Activated CD4-positive, alpha-beta T cell treated with anti-CD3 and anti-CD28 coated beads, Interleukin-2, amount 50 U/mL, for 24 hours (primary cell): ENCODE measurements at places on chromosomes 3 and 15.

- DNase-seq: no peak
Measured at GRCh38 chr15:59561547-59561946, 50.0 kb upstream of the GCNT3 start.

DNA sequence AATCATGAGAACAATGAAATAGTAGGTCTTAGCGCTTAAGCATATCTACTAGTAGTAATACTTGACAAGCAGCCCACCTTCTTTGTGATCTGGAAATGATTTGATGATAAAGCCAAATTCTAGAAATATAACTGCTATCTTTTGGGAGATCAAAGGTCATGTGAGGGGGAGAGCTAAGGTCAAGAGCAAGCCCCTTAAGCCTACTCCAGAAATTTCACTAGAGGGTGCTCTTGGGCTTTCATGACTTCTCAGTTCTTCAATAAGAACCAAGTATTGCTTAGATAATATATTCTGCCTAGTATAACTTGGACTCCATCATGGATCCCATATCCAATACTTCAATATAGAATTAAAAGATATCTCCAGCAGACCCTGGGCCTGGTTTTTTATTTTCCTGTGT lies 319.6 kb downstream of the ZBTB20 start:
- DNase-seq: no peak

DNA sequence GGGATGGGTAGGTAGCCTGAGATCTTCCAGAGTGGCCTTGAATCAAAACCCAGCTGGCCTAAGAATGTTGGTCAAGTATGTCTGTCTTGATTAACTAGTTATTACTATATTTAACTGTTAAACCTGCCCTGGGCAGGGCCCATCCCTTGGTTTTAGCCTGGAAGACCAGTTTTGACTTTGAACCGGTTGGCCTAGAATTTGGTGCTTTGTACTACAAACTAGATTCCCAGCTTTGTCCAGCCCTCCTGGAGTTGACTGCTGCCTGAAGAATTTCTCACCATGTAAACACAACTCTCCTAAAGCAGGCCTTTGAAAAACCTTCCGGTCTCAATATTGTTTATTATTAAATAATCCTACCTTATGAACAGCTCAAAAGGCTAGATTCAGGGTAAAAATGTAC lies 16.0 kb downstream of the C15orf62 start:
- DNase-seq: no peak

GRCh38 chr3:66456711-66457173 lies 44.1 kb downstream of the LRIG1 start:
- no peak for DNase-seq

DNA sequence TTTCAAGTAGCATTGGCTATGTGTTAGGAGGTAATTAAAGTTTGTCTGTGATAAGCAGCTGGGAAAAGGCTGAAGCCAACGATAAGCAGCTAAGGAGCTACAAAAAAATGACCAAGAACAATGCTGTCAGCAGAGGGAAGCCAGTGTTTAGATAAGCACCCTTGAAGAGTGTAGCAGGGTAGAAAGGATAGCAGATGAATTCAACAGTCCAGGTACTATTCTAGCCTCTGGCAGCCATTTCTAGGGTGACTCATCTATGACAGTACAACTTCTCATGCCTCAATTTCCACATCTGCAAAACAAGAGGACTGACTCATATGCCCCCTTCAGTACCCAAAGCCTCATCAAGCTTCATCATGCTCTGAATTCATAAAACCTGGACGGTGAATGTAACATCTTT lies 617.6 kb upstream of the UBE2E2 start:
- DNase-seq: no peak

DNA sequence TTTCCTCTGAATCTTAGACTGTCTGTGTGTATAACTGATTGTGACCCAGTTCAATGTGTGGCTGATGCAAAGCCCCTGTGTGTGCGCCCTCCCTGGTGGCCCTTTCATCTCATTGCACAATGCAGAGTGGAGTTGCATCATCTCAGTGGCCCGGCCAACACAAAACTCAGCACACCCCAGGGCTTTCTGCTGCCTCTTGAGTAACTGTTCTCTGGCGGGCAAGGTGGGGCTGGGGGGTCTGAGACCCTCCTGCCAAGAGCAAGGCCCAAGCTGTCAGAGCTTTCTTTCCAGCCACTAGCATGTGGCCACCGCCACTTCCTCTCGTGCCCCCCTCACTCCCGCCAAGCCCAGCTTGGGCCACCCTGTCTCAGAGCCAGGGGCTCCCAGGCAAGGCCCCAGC lies 80.7 kb upstream of the ALDH1L1 start:
- no peak for DNase-seq

GRCh38 chr3:8501371-8502131 lies at the start of gene LMCD1:
LMCD1 (plus strand) TSS chr3:8501823; CDS start chr3:8501939, 116 bp downstream.
- DNase-seq: peak; percentile 72

DNA sequence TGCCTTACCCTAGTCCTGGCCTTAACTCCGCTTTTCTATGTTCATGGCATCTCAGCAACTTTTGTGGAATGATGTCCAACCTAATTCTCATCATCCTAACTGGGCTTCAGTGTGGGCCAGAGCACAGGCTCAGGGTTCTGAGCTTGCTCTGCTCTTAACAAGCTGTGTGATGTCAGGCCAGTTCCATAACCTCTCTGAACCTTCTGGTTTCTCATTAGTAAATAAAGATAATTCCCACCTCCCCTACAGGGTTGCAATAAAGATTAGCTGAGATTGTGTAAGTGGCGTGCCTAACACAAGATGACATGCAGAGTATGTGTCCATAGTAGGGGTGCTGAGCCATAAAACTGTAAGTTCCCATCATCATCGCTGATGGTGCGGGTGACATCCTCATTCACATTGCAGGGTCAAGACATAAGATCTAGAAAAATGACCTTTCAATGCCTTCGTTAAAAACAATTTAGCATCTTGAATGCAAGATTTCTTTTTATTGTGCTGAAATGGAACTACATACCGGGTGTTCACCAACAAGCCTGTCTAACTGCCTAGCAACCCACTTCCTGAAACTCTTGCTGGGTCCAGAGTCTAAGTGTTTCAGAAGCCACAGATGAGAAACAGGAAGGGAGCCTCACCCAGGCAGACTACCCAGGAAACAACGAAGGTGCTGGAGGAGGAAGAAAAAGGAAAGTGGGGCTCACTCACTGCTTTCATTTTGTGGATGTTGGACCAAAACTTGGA lies 36.2 kb downstream of the CDCP1 start:
- DNase-seq: no peak

DNA sequence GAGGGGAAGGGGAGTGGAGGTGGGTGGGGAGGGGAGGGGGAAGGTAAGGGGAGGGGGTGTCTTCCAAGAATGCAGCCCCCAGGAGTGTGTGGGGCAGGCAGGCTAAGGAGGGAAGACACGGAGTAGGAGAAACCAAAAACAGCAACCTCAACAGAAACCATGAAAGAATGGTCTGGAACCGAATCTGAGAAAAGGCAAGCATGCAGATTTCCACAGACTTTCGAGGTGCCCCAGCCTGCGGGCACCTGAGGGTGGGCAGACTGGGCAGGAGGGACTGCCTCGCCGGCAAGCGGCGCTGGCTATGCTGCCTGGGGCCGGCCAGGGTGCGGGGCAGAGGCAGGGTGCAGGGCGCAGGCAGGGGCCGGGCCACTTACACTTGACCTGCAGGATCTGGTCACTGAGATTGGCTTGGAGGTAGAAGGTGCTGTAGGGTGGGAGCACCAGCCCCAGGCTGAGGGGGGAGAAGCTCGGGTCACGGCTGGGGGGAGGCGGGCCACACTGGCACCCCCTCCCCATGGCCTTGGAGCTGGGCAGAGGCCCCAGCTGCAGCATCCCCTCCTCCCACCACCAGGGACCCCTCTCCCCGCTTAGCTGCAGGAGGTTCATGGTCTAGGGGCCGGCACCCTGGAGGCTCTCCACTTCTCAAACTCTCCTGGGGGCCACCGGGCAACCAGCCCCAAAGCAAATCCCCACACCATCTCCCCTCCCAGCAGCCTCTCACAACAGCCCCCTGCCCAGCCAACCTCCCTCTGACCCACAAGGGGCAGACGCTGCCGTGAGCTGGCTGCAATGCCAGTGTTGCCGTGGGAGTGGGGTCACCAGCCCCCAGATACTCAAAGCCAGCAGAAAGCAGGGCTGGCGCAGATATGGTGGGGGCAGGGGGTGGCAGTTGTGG lies 15.3 kb upstream of the TMEM115 start:
- DNase-seq: no peak

DNA sequence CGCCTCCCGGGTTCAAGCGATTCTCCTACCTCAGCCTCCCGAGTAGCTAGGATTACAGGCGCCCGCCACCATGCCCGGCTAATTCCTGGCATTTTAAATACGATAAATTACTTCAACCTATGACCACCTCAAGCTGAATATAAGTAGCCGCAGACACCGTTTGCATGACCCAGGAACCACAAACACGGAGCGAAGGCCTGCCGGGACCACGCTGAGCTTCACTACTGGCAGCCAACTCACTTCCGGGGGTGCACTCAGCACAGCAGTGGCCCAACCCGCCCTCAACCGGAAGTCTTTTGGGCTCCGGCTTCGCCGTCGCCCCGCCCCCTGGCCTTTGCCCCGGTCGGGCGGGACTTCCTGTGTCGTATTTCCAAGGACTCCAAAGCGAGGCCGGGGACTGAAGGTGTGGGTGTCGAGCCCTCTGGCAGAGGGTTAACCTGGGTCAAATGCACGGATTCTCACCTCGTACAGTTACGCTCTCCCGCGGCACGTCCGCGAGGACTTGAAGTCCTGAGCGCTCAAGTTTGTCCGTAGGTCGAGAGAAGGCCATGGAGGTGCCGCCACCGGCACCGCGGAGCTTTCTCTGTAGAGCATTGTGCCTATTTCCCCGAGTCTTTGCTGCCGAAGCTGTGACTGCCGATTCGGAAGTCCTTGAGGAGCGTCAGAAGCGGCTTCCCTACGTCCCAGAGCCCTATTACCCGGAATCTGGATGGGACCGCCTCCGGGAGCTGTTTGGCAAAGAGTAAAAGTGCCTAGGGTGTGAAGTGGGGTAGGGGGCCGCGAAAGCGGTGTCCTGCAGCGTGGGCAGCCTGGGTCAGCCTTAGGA lies at the start of gene TIMMDC1:
TSS of gene TIMMDC1 (plus strand) at position 362 of the 826 bp plus-strand sequence. CDS start at position 549, 187 bp downstream.
- DNase-seq: peak; percentile 93

DNA sequence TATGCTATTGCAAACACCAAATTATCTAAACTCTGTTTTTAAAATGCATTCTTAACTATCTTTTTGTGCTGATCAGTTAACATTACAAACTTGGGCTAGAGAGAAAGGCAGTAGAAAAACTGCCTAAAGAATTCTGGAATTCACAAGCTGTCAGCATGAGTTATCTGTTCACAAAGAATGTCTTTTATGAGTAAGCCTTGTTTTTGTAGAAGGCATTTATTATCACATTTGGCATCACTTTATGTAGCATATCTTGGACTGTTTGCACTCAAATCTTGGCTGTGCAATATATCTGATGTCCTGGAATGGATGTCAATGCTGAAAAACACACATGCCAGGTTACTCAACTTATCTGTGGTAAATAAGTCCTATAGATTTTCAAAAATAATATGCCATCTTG lies 15.5 kb upstream of the BCHE start:
- DNase-seq: no peak

GRCh38 chr3:171584100-171584499 lies 123.9 kb upstream of the TNIK start:
- DNase-seq: no peak

DNA sequence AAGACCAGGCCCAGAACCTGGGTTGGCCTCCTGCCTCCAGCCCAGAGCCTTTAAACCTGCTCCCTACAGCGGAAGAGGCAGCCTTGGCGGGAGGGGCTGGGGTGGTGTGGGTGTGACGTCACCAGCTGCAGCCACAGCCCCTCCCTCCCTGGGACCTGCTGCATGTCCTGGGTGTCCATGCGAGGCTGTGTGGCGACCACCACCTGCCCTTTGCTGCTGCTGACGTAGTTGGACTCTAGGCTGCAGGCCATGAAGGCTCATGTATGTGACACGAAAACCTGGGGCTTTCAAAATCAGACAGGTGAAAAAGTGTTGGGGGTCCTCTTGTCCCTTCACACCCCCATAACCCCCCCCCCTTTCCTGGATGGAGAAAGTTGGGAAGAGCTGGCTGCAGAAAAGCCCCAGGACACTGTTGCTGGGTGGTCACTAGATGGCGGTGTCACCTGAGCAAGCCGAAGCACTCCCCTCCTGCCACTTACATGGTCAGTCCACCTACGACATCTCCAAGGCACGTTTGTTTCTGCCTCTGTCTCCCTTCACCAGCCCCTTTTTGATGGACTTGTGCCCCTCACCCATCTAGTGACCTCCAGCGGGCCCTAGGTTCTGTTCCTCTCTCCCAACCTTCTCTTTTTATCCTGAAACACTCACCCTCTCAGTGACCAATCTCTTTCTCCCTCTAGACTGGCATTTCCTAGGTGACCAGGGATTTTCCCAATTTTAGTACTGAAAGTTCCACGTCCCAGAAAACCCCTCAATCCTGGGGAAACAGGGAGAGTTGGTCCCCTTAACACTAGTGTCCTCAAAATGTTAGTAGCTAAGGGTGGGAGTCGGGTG lies 35.2 kb downstream of the SLC6A20 start:
- no peak for DNase-seq

DNA sequence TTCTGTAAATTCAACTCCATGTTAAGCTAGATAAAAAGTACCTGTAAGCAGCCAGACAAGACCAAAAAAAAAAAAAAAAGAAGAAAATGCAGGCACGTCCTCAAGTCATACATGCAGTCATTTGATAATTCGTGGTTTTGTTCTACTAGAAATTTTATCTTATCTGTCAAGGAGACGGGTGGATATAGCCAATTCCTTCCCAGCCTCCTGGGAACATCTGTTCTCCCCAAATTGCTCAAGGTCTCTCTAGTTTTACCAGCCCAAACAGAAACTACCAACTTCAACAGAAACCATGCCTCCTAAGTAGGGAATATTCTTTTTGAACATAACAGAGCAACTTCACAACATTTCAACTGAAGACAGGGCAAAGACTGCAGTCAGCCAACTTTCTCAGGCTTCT lies 19.5 kb downstream of the RYK start:
- DNase-seq: no peak

- no peak for DNase-seq
Measured at GRCh38 chr3:114435386-114436115, 141.7 kb downstream of the TIGIT start.

DNA sequence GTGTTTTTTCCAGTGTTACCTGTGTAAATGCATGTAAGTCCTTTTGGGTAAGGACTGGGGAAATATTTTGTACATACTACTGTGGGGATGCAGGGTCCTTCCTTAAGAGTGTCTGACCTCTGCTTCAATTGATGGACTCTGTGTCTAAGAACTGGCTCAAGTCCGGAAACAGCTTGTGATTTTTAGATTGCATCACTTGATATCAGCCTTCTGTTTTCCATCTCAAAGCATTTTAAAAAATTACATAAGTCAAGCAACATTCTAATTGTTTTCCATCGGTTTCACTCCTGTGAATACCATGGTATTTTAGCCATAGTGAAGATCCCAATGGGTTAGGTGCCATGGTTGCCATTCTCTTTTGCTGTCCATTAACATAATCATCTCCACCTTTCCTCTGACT lies 597.6 kb downstream of the SQOR start:
- DNase-seq: no peak

DNA sequence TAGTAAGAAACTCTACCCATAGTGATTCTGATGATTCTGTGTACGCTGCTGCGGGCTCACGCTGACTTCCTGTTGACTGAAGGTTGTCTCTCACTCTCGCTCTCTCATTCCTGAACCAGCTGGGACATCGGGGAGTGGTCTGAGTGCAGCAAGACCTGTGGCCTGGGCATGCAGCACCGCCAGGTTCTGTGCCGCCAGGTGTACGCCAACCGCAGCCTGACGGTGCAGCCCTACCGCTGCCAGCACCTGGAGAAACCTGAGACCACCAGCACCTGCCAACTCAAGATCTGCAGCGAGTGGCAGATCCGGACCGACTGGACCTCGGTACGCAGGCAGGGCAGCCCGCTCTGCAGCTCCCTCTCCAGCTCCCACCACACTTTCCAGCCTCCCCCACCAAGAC lies 63.6 kb upstream of the NR2E3 start:
- no peak for DNase-seq

- no peak for DNase-seq
Measured at GRCh38 chr15:91127236-91127955, 27.3 kb downstream of the SV2B start.
